Uterus (tissue), 4 donors: ENCODE measurements at places on chromosomes 7 and 10. TPM values are rescaled to one million over a fixed set of nuclear protein-coding genes. Genes with fewer than 3 reads are reported as not detected.

Gene CYP51A1
- 40.9 TPM for total RNA-seq

Gene ELN
- 4.1 TPM for total RNA-seq

Gene CYP3A4
- not detected for total RNA-seq

Gene ARL5B
- total RNA-seq, result 9.4 TPM

Gene LIPN
- total RNA-seq, result not detected

Gene TWNK
- total RNA-seq, result 8.4 TPM

Gene SPDYE9
- total RNA-seq, result not detected

GRCh38 chr10:122348935-122349361 lies 25.6 kb upstream of the PLEKHA1 start:
- H3K27me3 ChIP-seq, result no peaks in the 10 kb centered on the region
- H3K4me1 ChIP-seq, result no peaks in the 10 kb centered on the region
- no peak overlapping the region for H3K27ac ChIP-seq

DNA sequence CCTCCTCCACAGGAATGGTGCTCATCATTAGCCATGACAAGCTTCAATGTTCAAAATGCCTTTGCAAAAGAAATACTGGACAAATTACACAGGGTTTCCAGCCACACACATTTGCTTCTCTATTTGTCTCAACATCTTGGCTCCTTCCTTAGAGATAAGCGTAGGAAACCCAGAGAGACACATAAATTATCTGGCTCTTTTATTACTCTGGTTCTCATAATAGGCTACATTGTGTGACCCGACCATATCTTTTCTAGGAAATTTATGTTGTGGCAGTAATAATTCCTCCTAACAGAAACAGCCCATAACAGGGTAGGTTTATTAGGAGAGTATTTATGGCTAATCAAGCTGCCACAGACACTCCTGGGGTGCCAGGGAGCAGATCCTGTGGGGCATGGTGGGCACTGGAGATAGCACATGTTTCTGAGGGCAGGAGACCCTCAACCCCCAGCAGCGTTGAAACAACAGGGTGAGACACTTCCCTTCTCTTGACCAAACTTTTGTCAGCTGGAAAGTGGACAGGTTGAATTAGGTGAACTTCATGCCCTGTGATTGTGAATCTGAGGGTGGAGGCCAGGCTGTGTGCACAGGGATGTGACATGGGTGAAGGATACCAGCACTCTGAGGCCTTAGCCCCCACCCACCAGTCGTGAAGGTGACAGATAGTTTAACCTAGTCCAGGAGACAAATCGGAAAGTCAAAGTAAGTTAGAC lies 295.9 kb upstream of the ZNF32 start:
- DNase-seq, result peak; percentile 4
- H3K36me3 ChIP-seq, result no peaks in the 10 kb centered on the region
- H3K27me3 ChIP-seq, result no peaks in the 10 kb centered on the region
- no peaks in the 10 kb centered on the region for H3K4me1 ChIP-seq
- H3K27ac ChIP-seq, result no peak overlapping the region

DNA sequence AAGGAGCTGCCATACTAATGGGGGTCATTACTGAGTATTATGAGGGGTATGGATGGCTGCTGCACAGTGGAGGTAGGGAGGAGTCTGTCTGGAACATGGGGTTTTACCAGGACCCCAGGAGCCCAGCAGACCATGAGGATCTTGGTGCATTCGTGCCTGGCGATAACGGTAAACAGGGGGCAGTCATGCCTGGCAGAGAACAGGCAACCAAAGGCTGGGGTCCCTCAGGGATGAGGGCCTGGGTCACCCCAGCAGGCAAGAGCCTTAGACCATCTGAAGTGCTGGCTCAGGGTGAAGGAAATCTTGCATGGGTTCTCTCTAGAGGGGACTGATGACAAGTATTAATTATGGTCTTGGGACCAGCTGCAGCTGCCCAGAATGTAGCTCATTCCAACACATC lies 46.1 kb downstream of the MYL10 start:
- H3K27me3 ChIP-seq, result no peaks in the 10 kb centered on the region
- no peaks in the 10 kb centered on the region for H3K4me1 ChIP-seq
- no peak for DNase-seq
- H3K4me3 ChIP-seq, result no peak overlapping the region
- no peak overlapping the region for H3K27ac ChIP-seq
- no peaks in the 10 kb centered on the region for H3K36me3 ChIP-seq

DNA sequence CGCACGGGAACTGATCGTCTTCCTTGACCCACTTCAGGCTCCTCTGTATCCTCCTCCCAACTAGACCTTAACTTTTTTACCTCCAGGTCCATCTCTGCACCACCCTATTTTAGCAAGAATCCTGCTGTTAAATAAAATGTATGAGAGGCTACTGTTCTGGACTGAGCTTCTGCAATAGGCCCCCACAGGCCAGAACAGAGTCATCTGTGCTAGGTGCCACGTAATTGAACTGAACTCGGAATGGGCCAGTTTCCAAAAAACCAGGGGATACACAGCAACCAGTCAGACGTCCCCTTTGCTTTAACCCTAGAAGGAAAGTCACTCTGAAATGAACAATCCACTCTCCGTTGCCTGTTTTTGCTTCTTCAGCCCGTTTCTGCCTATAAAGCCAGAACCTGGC lies 71.3 kb downstream of the CHST15 start:
- no peaks in the 10 kb centered on the region for H3K27me3 ChIP-seq
- DNase-seq, result no peak
- H3K4me1 ChIP-seq, result no peaks in the 10 kb centered on the region
- H3K27ac ChIP-seq, result no peak overlapping the region
- H3K4me3 ChIP-seq, result no peak overlapping the region

DNA sequence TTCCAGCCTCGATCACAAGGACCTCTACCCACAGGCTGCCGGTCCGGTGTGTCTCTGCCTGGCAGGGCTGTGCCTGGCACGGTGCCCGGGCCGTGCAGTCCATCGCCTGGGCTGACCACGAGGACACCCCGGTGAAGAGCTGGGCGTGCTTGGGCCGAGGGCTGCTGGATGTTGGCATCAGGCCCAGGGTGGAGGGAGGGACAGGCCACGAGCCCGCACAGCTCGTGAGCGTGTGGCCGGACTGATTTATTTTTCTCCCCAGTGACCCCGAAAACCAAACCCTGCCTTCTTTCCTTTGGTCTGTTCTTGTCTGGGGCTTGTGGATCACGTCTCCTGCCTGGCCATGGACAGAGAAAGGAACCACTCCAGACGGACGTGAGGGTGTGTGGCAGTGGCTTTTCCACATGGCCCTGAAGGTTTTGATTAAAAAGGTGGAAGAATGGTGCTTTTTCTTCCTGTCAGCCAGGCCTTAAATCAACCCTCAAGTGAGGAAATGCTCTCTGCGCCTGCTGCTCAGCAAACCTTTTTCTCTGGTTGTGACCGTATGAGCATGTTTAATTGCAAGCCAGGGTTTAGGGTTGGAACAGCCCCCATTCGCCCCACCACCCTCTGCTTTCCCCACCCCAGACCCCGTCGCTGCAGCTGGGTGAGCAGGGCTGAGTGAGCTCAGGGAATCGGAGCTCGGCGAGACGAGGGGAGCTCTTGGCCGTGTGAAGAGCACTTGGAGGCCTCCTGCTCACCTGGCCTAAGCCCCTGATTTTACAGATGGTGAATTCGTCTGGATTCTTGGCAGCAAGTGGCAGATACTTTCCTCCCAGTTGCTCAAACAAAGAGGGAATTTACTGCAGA lies 130.1 kb downstream of the RGS10 start:
- peak overlapping the region; percentile 70 for H3K27ac ChIP-seq
- H3K27me3 ChIP-seq, result no peaks in the 10 kb centered on the region
- H3K4me1 ChIP-seq, result peaks cover 11% of the 10 kb centered on the region
- no peak overlapping the region for H3K4me3 ChIP-seq

- no peak overlapping the region for H3K27ac ChIP-seq
- no peaks in the 10 kb centered on the region for H3K4me1 ChIP-seq
- H3K27me3 ChIP-seq, result no peaks in the 10 kb centered on the region
- no peak for DNase-seq
- no peak overlapping the region for H3K4me3 ChIP-seq
Observed at GRCh38 chr7:115013886-115014285, 92.0 kb downstream of the MDFIC start.

DNA sequence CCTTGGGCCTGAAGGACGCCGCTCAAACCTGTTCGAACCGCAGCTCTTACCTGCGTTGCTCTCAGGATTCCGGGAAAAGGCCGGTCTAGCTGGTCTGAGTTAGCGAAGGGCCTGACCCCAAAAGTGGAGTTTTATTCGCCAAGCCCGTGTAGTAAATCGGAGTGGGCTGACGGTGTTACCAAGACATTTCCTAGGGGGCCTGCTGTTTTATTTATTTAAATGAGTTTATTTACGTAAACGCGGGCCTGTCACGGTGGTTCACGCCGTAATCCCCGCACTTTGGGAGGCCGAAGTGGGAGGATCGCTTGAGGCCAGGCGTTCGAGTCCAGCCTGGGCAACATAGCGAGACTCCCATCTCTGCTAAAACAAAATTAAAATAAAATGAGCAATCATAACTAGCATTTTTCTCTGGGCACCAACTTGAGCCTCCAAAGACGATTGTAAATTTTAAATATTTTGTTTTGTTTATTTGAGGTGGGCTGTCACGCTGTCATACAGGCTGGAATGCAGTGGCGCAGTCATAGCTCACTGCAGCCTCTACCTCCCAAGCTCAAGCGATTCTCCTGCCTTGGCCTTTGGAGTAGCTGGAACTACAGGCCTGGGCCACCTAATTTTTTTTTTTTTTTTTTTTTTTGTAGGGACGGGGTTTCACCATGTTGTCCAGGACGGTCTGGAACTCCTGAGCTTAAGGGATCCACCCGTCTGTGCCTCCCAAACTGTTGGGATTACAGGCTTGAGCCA lies 903 bp downstream of the ZNF655 start:
- H3K27me3 ChIP-seq, result no peaks in the 10 kb centered on the region
- peaks cover 9% of the 10 kb centered on the region for H3K4me1 ChIP-seq
- no peaks in the 10 kb centered on the region for H3K36me3 ChIP-seq
- peak overlapping the region; percentile 88 for H3K4me3 ChIP-seq
- DNase-seq, result no peak
